NCI-H460 (cell line): ENCODE measurements at places on chromosomes 4 and X.

GRCh38 chrX:42976746-42977366, 198.9 kb upstream of the PPP1R2C start:
- no peak for DNase-seq

DNA sequence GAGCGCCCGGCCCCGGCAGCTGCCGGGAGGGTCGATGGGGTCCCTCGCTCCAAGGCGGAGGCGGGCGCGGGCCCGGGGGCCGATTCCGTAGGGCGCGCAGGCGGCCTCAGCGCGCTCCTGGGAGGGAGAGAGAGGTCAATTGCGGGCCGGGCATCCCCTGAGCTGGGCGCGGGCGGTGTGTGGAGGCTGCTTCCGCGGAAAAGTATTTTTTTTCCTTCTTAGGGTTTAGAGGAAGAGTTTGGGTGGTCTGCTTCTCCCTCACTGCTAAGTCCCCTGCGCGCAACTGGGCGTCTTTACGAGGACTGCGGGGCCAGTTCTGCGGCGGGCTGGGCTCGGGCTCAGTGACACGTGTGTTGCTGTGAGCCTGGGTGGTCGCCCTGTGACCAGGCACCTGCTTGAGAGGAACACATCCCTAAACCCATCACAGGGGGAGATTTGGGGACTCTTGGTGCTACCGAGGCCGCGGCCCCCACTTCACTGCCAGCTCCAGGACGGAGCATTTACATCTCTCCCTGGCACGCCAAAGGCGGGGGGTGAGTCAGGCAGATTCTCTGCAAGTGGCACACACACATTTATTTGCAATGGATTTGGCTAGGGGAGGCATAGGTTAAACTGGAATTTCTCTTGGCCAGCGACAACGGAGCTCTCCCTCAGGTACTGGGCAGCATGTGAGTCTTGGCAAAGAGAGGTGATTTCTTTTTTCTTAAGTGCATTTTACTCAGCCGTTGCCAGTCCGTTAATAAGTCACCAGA, 151.2 kb upstream of the SLC4A4 start:
- DNase-seq = no peak

- DNase-seq = no peak
Observed at GRCh38 chrX:124506066-124506465, 159.7 kb downstream of the SH2D1A start.

DNA sequence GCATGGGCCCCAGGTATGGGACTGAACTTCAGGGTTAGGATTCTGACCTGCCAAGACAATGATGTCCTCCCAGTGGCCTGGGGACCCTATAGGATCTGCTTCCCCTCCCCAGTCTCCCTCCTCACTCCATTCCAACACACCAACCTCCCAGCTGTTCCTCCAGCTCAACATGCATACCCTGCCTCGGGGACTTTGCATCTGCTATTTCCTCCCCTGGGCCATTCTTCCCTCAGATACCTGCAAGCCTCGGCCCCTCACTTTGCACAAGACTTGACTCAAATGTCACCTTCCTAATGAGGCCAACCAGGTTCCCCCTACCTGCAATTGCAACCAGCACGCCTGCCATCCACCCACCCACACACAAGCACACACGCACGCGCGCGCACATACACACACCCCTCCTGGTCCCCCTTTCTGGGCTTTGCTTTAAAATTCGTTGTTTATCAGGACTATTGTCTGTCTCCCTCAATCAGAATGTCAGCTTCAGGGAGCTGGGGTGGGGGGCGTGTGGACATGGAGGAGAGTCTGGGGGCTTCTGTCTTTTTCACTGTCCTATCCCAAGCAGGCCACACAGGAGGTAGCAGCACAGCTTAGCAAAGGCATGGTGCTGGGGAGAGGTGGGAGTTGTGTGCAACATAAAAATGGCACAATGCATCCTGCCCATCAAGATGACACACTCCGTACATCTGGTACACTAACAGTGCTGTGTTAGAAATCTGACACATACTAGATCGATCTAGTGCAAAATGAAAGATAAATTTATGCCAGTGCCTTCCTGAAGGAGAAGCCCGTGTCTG, 20.6 kb upstream of the PPP2R2C start:
- no peak for DNase-seq

- DNase-seq = no peak
Observed at GRCh38 chr4:140764785-140765392, 8.7 kb upstream of the TBC1D9 start.
